ENCODE measurements at places on chromosomes 4 and X.

GRCh38 chr4:159434114-159434870 is 331.4 kb downstream of the RAPGEF2 start:
- peaks cover 6% of the 10 kb centered on the region for H3K4me1 ChIP-seq
- H3K4me3 ChIP-seq: no peak overlapping the region
- no peak for DNase-seq
- H3K27ac ChIP-seq: no peak overlapping the region

- peaks cover 7% of the 10 kb centered on the region for H3K4me1 ChIP-seq
- peak; percentile 21 for DNase-seq
- H3K27me3 ChIP-seq: peaks cover 5% of the 10 kb centered on the region
- no peaks in the 10 kb centered on the region for H3K36me3 ChIP-seq
- H3K4me3 ChIP-seq: peak within 1 kb of the TSS; percentile 92
Observed at GRCh38 chrX:77899081-77899828, at the start of gene COX7B. Gene COX7B, plus strand, starts transcription at chrX:77899468. Its CDS starts 86 bp downstream, at chrX:77899554.

DNA sequence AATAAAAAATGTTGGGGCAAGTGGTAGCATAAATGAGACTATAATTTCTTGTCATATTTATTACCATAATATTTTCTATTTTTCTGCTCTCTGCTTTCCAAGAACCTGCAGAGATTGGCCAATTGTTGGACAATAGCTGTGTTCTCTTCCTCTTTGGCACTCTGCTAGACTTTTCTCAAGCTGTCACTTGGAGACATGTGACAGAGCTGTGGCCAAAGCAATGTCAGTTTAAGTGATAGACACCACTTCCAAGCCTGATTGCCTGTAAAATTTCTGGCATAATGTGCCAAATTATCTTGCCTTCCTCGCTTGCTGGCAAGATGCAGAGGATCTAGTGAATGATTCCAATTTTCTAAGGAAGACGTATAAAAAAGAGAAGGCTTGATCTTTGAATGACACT is 162.2 kb upstream of the NDST4 start:
- DNase-seq: no peak
- no peaks in the 10 kb centered on the region for H3K36me3 ChIP-seq
- no peak overlapping the region for H3K4me3 ChIP-seq
- no peak overlapping the region for H3K27ac ChIP-seq

GRCh38 chrX:43716696-43717095 is 60.6 kb downstream of the MAOA start:
- H3K4me3 ChIP-seq: no peak overlapping the region
- DNase-seq: no peak
- H3K36me3 ChIP-seq: no peaks in the 10 kb centered on the region
- no peak overlapping the region for H3K27ac ChIP-seq
- no peaks in the 10 kb centered on the region for H3K27me3 ChIP-seq

GRCh38 chr4:65416891-65417290 is 253.4 kb downstream of the EPHA5 start:
- peak overlapping the region; percentile 22 for H3K27ac ChIP-seq
- H3K27me3 ChIP-seq: peaks cover 7% of the 10 kb centered on the region
- DNase-seq: peak; percentile 65

DNA sequence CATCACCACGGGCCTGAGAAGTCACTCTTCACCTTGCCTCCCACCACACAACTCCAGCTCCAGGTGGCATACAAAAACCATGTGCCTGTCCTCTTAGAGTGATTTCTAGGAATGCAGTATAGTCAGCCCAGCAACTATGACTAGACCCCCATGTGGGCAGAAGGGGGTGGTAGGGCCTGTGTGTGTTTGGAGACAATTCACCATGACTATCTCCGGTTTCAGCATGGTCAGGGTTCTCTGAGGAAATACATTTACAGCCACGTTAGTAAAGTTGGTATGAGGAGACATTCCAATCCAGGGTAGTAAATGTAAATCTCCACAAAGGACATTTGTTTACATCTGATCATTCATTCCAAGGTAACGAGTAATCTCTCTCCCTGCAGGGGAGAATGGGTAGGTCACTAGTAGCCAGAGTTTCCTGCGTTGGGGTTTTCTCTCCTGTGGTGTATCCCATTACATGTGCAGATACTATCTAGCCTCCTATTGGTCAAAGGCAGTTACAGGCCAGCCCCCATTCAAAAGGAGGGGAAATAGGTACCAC is 4.2 kb upstream of the MTMR1 start:
- DNase-seq: no peak
- no peak overlapping the region for H3K4me3 ChIP-seq
- H3K36me3 ChIP-seq: no peaks in the 10 kb centered on the region
- no peak overlapping the region for H3K27ac ChIP-seq

DNA sequence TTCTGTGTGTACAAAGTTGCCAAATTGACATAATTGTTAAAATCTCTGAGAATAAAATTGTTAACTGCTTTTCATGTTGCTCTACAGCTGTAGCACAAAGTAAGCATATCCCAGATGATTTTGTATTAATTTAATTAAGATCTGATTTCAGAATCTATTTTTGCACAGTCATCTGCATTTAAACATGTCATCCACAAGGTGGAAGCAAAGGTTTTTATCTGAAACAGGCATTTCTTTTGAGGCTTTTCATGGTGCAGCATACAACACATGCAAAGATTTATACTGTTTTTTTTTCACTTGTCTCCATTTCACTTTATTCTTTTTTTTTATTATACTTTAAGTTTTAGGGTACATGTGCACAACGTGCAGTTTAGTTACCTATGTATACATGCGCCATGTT is 51.2 kb downstream of the GC start:
- no peak overlapping the region for H3K4me3 ChIP-seq
- no peaks in the 10 kb centered on the region for H3K36me3 ChIP-seq
- H3K27ac ChIP-seq: no peak overlapping the region
- H3K4me1 ChIP-seq: peaks cover 7% of the 10 kb centered on the region

- peaks cover 9% of the 10 kb centered on the region for H3K27me3 ChIP-seq
- H3K4me1 ChIP-seq: peaks cover 22% of the 10 kb centered on the region
- no peak for DNase-seq
- no peak overlapping the region for H3K4me3 ChIP-seq
- H3K36me3 ChIP-seq: peaks cover 30% of the 10 kb centered on the region
Observed at GRCh38 chr4:590313-590841, 14.3 kb upstream of the TMEM271 start.

All from glutamatergic neuron (in vitro differentiated cells).